HFF-Myc (cell line): ENCODE measurements at places on chromosomes 6 and 20.
A peak's percentile ranks its signal among the peaks of the same experiment; 100 is the strongest.

DNA sequence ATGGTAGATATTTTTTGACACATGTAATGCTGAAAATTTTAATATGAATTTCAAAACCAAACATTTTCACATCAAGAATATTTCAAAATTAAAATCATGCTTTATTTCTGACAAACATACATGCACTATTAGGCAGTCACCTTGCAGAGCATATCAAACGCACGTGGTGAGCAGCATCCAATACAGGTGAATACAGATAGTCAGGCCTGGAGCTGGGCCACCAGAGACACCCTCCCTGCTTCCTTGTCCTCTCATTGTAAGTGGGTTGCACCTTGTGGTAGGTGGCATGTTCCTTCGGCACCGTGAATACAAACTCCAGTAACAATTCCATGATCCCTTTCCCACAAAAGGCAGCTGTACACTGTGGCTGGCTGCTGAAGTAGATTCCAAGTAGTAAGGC lies 8.9 kb downstream of the REV3L start:
- no peak for DNase-seq

DNA sequence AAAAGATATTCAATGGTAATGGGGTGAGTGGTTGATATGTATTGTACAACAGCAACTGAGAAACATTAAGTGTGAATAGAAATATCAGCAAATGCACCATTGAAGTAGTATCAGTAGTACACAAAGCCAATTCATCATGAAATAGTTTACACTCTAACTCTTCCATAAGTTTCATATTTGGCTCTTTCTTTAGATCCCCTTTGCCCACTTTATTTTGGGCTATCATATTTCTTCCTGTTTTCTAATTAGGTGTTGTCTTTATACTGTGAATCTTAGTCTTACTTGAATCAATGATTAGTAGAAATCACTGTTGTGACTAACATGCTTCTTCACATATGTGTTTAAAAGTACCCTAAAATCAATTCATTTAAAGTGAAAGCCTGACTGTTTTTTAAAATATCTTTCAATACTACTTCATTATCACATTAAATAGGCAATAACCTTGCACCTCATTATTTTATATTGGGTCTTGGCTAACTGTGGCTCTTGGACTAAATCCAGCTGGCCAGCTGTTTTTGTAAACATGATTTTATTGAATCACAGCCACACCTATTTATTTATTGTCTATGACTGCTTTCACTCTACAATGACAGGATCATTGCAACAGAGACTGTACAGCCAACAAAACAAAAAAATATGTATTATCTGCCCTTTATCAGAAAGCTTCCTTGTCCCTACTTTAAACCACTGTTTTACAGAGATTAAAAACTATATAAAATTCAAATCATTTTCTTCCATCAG lies 38.9 kb downstream of the EYS start:
- no peak for DNase-seq

DNA sequence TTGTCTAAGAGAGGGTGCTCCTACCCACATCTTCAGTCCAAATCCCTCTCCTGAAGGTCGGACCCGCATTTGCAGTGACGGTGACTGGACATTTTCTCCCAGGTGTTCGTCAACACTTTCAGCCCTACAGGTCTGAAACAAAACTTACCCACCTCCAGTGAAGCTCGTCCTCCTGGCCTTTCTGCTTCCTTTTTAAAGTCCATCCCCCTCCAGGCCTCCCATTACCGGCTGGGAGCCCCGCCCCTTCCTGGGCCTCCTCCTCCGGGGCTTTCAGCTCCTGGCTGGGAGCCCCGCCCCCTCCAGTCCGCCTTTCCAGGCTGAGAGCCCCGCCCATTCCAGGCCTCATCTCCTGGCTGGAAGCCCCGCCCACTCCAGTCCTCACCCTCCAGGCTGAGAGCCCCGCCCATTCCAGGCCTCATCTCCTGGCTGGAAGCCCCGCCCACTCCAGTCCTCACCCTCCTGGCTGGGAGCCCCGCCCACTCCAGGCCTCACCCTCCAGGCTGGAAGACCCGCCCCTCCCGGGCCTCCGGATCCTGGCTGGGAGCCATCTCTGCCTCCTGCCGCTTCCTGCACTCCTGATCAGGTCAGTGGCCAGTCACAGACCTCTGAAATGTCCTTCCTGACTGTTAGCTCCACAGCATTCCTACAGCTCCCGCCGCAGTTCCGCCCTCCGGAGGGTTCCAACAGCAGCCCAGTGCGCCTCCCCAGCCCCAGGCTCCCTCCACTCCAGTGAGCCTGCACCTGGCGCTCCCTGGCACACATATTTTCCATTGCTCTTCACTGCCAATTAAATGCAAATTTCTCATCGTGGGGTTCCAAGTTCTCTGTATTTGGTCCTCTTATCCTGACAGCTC lies 98.5 kb downstream of the LY86 start:
- DNase-seq = no peak

GRCh38 chr20:2237059-2237458 lies 58.7 kb upstream of the TGM3 start:
- DNase-seq = peak; percentile 90

DNA sequence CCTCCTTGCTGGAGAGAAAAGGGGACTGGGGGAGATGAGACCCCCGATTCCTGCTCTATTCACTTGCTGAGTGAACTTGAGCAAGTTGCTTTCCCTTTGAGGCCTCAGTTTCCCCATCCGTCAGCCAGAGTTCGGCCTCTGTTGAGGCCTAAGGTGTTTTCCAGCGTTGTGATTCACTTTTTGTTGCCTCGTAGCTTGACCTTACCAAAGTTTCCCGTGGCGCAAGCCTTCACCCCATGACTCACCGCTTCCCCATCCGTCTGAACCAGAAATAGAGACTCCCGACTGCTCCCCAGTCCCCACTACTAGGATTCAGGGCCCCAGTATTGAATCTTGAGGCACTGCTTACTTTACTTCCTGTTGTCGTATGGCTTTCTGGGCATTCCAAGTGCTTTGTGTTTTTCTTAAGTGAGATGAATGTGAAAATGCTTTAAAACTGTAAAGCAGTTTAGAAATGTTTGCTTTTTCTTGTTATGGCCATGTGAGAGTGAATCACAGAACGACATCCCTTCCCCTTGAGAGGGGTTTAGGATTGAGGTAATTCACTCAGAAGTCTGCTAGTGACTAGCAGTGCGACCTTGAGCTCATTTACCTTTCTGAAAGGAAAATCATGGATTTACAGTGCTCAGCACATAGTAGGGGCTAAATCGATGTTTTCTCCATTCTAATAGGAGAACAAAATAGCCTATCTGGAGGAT lies 1.2 kb downstream of the CHMP4B start:
- DNase-seq = no peak

DNA sequence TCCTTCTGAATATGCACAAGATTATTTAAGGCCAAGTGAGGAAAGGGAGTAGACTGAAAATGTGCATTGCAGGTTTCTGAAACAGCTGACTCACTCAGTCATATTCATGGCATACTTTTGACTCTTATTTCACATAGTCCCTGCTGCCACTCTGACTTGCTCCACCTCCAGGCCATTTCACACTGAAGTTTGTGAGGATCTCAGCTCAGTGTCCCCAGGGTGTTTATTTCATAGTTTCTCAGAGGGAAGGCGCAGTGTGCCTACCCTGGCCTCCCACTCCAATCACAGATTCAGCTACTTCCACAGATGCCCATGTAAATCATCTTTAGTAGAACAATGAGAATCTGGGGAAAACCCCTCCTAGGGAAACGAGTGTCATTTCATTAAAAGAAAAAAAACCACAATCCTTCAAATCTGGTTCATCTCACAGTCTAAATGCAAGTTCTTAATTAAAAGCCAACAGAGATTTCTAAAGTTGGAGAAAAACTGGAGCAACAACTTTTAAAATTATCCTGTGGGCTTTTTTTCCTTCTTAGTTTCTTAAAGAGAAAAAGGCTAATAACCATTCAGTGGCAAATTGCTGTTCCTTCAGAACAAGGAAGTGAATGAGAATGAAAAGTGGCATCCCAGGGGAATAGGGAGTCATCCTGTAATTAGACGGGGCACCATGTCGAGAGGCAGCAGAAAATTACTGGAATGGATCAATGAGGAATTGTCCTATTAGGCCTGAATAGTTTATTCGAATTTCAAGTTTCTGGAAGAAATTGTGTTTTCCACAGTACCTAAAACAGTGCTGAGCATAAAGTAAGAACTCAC lies 133.6 kb downstream of the TFAP2B start:
- DNase-seq = no peak

GRCh38 chr6:94462231-94462630 lies 1042.9 kb upstream of the EPHA7 start:
- DNase-seq = no peak

DNA sequence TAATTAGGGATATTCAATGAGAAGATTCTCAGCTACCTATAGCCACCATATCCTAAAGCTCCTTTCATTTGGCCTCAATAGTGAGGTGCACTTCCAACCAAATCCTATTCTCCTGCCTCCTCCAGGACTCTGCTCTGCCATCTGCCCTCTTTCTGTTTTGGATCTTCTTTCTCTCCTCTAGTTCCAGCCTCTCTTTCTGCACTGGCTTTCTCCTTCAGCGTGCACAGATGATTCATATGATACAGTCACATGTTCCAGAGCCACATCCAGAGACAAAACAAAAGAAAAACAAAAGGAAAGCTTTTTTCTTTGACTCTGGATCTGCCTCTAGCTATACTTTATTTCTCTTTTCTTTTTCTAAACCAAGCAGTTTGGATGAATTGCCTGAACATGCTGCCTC lies 531.9 kb upstream of the MAN1A1 start:
- no peak for DNase-seq

DNA sequence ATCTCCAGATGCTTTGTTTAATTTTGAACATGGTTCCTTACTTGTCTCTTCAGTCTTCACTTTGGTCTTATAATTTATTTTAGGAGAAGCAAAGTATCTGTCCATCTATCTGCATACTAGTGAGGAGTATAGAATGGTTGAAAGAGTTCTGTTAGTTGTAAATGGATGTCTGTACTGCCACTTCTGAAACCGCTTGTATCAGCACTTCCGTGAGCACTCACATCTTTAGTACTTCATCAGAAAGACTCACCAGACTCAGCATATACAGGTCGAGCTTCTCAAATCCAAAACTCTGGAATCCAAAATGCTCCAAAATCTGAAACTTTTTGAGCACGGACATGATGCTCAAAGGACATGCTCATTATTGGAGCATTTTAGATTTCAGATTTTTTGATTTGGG lies 142.0 kb upstream of the GLP1R start:
- DNase-seq = no peak
